ENCODE measurements at places on chromosomes 2 and 18. TPM values are rescaled to one million over a fixed set of nuclear protein-coding genes. Genes with fewer than 3 reads are reported as not detected.

Gene YWHAQ
- total RNA-seq: 172 TPM

Gene DNER
- 3.3 TPM for total RNA-seq

GRCh38 chr2:138564586-138565229 lies 63.1 kb downstream of the SPOPL start:
- no peak for DNase-seq

- DNase-seq: no peak
Observed at GRCh38 chr2:222338374-222338773, 39.6 kb upstream of the PAX3 start.

GRCh38 chr2:78979380-78980151 lies 45.9 kb upstream of the REG3G start:
- peak; percentile 87 for DNase-seq
